ENCODE measurements at places on chromosomes 4 and X.

- no peak for DNase-seq
Measured at GRCh38 chr4:150231107-150231770, 153.0 kb downstream of the DCLK2 start.

- peak; percentile 54 for DNase-seq
Measured at GRCh38 chrX:47629419-47630200, at the start of gene CFP. CFP (minus strand) TSS chrX:47629930; CDS start chrX:47629844, 86 bp downstream.

GRCh38 chrX:75603833-75604232 is 81.0 kb upstream of the ZDHHC15 start:
- peak; percentile 43 for DNase-seq

- no peak for DNase-seq
Measured at GRCh38 chr4:10107111-10108091, 9.2 kb downstream of the WDR1 start.

DNA sequence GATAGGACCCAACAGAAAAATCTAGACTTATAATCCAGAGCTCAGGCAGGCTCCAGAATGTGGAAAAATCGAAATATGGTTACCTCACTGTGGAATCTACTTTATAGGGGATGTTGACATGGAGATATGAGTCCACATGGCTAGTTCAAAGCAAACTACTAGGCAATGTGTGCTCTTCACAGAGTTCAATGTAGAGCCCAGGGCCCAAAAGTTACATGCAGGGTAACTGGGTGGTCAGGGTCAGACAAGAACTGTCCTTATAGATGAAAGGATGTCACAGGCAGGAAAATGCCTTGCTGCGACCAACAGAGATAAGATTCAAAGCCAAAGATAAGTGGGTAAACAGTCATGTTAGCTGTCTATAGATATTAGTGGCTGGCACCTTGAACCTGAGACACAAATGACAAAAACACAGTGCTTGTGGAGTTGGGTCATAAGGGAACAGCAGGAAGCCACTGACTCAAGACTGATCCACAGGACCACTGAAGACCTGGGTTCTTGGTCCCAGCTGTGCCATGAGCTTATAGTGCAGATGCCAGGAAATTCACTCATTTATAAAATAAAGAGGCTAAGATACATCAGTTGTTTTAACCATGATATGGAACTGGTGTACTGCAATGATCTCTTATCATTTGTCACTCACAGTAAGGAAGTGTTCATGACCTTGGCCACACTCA is 101.7 kb upstream of the MBNL3 start:
- no peak for DNase-seq

GRCh38 chr4:70556856-70557255 is 35.2 kb upstream of the AMBN start:
- no peak for DNase-seq

GRCh38 chrX:11129534-11130105 is 18.5 kb downstream of the HCCS start:
- no peak for DNase-seq

DNA sequence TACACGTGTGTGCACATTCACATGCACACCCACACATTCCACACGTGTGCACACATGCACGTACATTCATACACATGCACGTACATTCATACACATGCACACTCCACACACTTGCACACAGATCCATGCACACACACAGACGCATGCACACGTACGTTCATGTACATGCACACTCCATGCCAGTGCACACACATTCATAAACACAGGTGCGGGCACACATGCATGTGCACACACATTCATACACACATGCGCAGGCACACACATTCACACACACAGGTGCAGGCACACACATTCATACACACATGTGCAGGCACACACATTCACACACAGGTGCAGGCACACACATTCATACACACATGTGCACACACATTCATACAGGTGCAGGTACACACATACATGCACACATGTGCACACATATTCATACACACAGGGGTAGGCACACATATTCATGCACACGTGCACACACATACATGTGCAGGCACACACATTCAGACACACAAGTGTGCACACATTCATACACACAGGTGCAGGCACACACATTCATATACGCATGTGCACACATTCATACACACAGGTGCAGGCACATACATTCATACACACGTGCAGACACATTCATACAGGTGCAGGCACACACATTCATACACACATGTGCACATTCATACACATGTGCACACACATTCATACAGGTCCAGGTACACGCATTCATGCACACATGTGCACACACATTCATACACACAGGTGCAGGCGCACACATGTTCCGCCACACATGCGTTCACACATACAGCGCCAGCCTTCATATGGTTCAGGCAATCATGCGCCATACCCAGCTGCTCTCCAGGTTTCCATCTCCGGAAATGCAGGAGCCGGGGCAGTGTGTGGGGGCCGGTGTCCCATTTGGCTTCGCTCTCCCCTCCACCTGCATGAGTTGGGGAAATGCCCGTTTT is 124.8 kb downstream of the HMX1 start:
- DNase-seq, result no peak

- no peak for DNase-seq
Measured at GRCh38 chrX:77422891-77423648, 24.1 kb upstream of the FGF16 start.

DNA sequence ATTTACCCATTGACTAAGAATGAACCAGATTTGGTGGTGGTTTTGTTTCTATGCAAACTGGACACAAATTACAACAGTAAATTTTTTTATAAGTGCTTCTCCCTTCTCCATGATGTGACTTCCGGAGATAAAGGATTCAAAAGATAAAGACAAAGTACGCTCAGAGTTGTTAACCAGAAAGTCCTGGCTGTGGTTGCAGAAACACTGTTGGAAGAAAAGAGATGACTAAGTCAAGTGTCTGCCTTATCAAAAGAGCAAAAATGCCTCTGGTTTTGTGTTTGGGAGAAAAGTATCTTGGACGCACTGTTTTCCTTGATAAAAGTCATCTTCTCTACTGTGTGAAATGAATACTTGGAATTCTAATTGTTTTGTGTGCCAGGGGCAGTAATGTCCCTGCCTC is 213.4 kb downstream of the GC start:
- DNase-seq, result no peak

DNA sequence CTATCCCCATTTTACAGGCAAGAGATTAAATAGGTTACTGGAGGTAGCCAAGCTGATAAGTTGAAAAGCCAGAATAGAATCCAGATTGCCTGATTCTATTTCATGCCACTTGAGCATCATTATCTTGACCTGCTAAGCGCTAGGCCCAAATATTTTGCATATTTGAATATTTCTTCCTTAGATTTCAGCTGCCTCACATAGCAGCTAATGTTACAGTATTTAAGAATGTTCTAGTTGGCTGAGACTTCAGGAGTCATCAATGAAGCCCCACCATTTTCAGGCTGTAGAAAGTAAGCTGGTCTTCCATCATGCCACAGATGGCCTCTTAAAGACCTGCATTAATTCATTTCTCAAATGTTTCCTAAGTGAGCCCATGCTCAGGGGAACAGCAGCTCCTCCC is 121.4 kb downstream of the SHROOM3 start:
- DNase-seq, result no peak

GRCh38 chr4:99640676-99641075 is 17.0 kb downstream of the C4orf54 start:
- no peak for DNase-seq

DNA sequence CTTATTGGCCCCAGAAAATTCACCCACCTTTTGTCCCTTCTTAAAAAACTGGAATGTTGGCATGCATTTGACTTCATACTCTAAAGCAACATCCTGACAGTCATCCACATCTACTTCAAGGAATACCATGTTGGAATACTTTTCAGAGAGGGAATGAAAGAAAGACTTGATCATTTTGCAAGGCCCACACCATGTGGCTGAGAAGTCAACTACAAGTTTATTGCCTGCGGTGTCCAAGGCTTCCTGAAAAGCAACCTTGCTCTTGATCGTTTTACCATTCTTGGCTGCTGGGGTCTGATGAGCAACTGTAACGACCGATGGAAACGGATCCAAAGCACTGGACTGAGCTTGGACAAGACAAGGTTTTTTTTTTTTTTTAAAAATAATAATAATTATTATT is 9.3 kb downstream of the SEPTIN11 start:
- no peak for DNase-seq

GRCh38 chr4:112813790-112814189 is 176.8 kb downstream of the LARP7 start:
- no peak for DNase-seq

DNA sequence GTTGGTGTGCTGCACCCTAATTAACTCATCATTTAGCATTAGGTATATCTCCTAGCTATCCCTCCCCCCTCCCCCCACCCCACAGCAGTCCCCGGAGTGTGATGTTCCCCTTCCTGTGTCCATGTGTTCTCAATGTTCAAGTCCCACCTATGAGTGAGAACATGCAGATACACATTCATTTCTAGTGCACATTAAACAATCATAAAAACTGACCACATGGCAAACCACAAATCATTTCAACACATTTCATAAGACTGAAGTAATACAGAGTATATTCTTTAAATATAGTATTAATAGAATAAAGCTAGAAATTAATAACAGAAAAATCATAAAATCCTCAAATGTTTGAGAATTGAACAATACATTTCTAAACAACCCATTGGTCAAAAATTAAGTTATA is 34.1 kb downstream of the PRKG2 start:
- DNase-seq, result no peak

DNA sequence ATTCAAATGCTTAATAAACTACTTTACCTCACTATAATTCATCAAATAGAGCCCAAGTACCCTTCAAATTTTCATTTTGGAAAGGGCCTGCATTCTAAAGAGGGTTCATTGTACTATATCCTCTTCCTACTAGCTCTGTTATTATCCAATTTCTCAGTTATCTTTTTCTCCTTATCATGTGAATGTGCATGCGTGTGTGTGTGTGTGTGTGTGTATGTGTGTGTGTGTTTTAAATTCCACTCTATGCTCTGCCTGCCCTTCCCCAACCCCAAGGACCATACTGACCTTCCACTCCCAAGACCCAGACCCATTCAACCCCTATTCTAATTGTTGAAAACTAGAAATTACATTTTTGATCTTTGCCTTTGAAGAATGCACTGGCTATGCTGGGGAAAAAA is 33.3 kb downstream of the CASK start:
- DNase-seq, result no peak

- DNase-seq, result peak; percentile 54
Measured at GRCh38 chr4:1748465-1748995, 27.2 kb downstream of the TACC3 start.

DNA sequence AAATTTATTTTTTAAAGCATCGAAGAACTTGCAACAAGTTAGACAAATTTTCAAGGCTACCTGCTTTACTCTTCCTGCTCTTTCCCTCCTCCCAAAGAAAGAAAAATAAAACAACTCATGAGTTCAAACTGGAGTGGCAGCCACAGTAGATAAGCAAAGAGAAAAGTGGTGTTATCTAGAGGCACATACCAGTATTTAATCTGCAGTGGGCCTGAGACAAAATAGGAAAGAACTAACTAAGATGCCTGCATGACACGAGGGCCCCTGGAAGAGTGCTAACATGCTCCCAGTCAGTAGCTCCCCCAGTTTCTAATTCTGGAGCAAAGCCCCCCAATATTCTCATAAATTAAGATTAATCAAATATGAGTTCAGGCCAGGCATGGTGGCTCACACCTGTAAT is 7.9 kb downstream of the ARL9 start:
- no peak for DNase-seq

GRCh38 chr4:113674251-113674650 is 87.3 kb downstream of the CAMK2D start:
- DNase-seq, result no peak

- no peak for DNase-seq
Measured at GRCh38 chr4:10007793-10008608, 13.3 kb downstream of the SLC2A9 start.

DNA sequence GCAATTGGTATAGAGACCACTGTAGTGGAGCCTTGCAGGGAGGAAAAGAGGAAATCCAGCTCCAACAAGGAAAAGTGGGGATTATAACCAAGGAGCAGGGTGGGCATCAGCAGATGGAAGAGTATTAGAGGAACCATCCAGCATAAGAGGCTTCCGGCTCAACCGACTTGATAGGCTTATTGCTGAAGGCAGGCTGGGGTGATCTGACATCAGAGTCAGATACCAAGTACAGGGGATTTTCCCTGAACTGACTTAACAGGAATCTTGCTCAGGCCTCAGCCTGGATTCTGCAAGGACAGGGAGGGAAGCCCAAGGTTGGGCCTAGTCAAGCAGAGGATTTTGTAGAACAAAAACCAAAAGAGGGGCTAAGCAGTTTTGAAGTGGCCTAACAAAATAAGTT is 129.6 kb downstream of the DCLK2 start:
- no peak for DNase-seq

DNA sequence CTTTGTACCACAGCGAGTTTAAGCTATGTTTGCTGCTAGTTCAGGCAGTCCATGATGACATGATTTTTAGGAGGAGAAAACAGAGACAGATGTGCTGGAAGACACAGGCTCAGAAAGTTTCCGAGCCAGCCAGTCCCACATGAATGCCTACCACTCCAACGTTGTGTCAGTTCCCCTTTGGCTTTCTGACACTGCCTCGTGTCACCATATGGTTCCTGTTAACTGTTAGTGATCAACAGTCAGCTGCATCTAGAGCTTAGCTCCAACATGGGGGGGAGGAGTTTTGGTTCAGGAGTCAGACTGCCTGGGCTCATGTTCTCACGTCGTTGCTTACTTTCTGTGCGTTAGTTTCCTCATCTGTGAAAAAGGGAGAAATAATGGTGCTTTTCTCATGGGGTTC is 343.7 kb downstream of the MID1IP1 start:
- no peak for DNase-seq

DNA sequence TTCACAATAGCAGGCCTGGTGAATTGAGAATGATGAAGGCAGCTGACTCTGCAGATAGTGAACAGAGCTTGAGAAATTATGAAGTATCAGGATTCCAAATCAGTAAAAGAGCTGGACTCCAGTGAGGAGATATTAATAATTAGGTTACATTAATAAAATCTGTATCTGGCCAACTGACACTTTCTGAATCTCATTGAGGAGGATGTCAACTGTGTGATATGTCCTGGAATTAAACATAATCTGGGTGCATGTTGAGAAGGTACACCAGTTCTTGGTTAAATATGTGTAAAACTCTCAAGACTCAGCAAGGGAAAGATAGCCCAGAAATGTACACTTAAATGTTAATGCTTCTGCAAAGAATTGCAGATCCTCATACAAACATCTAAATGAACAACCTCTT is 177.8 kb upstream of the SFRP2 start:
- no peak for DNase-seq

DNA sequence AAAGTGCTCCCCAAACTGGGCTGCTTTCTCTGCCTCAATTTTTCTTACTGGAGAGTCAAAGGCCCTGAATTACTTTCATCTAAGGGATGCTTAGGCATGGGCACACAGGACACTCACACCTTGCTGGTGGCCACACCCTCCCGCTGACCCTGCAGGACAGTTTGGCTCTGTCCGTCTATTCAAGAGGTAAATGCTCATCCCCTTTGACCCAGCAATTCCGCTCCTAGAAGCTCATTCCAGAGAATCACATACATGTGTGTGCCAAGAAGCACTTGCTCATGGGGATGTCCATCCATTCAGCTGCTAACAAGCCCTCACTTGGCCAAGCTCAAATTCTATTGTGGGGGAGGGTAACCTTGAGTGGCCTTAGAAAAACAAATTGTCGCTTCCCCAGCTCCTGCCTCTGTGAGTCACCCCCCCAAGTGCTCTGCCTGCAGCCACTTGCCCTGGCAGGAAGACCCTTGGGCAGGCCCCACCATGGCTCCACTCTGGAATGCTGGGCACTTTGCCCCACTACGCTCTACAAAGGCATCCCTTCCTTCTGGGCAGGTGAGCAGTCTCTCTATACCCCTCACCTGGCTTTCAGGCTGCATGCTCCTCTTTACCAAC is 54.5 kb downstream of the HTRA3 start:
- no peak for DNase-seq

GRCh38 chrX:44352758-44353157 is 9.3 kb upstream of the EFHC2 start:
- no peak for DNase-seq

- peak; percentile 13 for DNase-seq
Measured at GRCh38 chrX:44291468-44292092, 51.9 kb downstream of the EFHC2 start.

Data from CD8-positive, alpha-beta T cell (primary cell).